ENCODE measurements at places on chromosomes 6 and 20. TPM values are rescaled to one million over a fixed set of nuclear protein-coding genes. Genes with fewer than 3 reads are reported as not detected.

The KCNK5 gene
- total RNA-seq = 2.9 TPM

The CTAGE9 gene
- total RNA-seq = not detected

The C6orf132 gene
- total RNA-seq = 0.91 TPM

The HLA-DOB gene
- total RNA-seq = not detected

The LPA gene
- total RNA-seq = 0.62 TPM

The C20orf144 gene
- total RNA-seq = not detected

The IL20RA gene
- 3.4 TPM for total RNA-seq

The HDGFL1 gene
- total RNA-seq = not detected

The TRIM10 gene
- not detected for total RNA-seq

The ZBTB12 gene
- total RNA-seq = not detected

The DDAH2 gene
- 240 TPM for total RNA-seq

The SLC12A5 gene
- total RNA-seq = not detected

The SPEF1 gene
- total RNA-seq = 1.3 TPM

The LTA gene
- not detected for total RNA-seq

The HAO1 gene
- total RNA-seq = not detected

The FAM209B gene
- total RNA-seq = 0.79 TPM

The ELOVL2 gene
- total RNA-seq = 3.5 TPM

The DLK2 gene
- 3.3 TPM for total RNA-seq

The BTN3A1 gene
- total RNA-seq = 29.5 TPM

The FNDC11 gene
- total RNA-seq = not detected

The TSBP1 gene
- not detected for total RNA-seq

The LY86 gene
- not detected for total RNA-seq

The SLC22A23 gene
- 27.6 TPM for total RNA-seq

The SPATS1 gene
- total RNA-seq = 0.62 TPM

The BPIFA1 gene
- not detected for total RNA-seq

The SLC17A2 gene
- total RNA-seq = not detected

The ME1 gene
- total RNA-seq = 3.1 TPM

The LKAAEAR1 gene
- not detected for total RNA-seq

The OR2J1 gene
- not detected for total RNA-seq

All from uterus (tissue), 4 donors.